Stimulated activated CD4-positive, alpha-beta T cell treated with anti-CD3 and anti-CD28 coated beads, TNF-alpha, amount 100 ng/mL, for 48 hours (primary cell): ENCODE measurements at places on chromosomes 7 and 10.

DNA sequence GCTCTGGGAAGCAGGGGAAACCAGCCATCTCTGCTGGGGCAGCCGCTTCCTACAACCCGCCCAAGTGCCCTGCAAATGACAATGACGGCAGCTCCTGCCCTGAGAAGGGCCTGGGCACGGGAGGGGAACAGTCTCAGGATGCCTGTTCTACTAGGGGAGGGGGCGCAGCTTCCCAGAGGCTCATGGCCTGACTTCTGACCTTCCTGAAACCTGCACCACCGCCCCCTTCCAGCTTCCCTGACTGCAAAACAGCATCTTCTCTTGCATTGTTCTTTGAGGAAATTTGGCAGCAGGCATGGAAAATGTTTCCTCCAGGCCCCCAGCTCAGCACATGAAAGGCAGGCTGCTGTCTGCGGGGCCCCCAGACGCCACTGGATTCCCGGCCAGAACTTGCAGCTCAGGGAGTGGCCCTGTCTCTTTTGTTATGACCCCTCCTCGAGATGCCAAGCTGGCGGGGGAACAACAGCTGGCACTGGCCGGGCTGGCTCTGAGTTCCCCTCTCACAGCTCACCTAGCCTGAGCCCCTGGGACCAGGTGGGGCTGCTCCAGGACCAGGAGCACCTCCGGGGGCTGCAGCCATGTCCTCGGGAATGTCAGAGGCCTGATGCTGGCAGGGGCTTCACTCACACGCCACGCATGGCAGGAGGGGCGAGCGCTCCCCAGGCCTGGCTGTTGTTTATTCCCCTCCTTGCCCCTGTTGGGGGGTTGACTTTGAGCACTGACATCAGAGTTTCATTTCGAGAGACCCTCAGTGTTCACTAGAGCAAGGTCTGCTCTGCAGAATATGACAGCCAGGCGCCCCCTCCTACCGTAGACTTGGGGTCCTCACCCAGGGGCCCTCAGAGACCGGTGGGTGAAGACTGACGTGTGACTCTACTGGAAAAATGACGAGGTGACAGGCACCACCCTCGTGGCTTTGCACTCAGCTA is 62.7 kb downstream of the CALML3 start:
- no peak for DNase-seq

DNA sequence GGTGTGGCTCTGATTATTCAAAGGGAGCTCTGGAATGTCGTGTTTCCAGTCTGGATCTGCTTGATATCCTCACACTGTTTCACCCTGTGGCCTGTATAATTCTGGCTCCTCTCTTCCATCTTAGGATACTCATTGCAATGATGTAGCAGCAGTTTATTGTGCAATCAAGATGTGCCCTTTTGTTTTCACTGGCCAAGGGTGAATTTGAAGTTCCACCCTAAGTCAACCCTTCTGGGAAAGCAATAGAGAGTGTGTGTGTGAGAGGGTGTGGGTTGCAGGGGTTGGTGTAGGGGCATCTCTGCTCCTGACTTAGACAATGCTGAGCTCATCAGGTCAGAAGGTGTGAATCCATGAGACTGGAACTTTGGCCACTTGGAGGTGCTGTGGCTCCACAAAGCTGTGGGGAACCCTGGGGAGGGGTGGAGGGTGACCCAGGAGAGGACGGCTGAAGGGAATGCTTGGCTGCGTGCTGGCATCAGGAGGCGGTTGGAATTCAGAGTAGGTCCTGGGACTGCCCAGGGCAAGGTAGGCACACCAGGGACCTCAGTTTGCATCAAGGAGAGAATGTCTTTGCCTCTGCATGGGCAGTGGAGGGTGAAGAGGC is 118.0 kb upstream of the PRSS58 start:
- DNase-seq, result no peak

- no peak for DNase-seq
Observed at GRCh38 chr10:15814565-15814964, 45.7 kb downstream of the MINDY3 start.

- DNase-seq, result no peak
Observed at GRCh38 chr10:56298941-56299340, 62.1 kb downstream of the ZWINT start.

- no peak for DNase-seq
Observed at GRCh38 chr10:14362104-14362503, 31.4 kb upstream of the FRMD4A start.

DNA sequence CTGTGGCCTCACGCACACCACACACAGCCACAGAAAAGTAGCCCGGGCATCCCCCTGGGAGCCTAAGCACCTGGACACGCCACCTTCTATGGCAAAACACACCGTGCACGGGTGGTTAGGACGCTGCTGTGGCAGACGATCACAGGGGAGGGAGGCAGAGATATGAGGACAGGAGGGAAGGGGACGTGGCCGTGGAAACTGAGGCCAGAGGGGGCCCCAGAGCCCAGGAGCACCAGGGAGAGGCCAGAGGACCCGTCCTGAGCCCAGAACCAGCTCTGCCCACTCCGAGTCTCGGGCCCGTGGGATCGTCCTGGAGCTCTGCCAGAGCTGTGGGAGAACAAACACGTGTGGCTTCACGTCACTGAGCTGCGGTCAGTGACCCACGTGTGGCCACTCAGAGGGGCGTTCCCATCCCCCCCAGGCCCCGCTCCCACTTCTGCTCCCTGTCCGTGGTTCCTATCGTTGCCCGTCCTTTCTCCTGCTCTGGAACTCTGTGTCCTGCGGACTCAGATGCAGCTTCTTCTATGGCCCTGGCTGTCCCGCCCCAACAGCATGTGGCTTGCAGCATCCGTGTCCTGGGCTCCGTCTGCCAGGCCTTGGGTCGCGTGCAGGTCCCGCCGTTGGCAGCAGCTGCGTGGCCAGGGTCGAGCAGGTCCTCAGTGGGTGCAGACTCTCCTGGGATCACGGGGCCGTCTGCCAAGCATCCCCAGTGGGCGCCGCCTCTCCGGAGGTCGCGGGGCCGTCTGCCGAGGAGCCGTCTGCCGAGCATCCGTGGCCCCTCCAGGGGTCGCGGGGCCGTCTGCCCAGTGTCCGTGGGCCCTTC is 31.0 kb downstream of the GET4 start:
- DNase-seq, result no peak

DNA sequence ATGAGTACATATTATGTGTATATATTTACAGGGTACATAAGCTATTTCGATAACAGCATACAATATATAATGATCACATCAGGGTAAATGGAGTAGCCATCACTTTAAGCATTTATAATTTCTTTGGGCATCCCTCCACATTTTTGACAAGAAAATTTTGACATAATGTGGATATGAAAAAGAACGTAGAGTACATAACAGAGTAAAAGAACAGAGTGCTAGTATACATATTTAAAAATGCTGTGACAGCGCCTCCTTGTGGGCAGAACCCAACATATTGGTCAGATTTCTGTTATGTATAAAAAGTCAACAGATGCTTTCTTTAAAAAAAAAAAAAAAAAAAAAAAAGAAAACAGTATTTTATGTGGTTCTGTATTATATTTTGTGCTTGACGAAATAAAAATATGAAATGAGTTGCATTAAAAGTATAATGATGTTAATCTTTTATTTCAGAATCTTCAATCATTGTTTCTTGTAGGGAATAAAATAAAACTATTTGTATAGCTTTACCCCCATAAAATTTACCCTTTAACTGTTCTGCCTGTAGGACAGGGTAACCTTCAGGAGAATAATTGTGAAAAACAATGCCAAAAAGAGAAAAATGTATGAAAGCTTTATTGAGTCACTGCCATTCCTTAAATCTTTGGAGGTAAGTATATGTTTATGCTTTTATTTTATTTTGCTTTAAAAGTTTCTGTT is 18.3 kb upstream of the HBP1 start:
- peak; percentile 34 for DNase-seq
